ENCODE measurements at places on chromosomes 5 and 9.

- H3K27ac ChIP-seq = no peak overlapping the region
- peak; percentile 66 for DNase-seq
- H3K36me3 ChIP-seq = no peaks in the 10 kb centered on the region
- H3K4me1 ChIP-seq = peaks cover 32% of the 10 kb centered on the region
- H3K4me3 ChIP-seq = peak overlapping the region; percentile 78
Observed at GRCh38 chr9:111896942-111897600, 457 bp downstream of the UGCG start.

GRCh38 chr5:54463713-54464112 is 8.2 kb downstream of the HSPB3 start:
- DNase-seq = no peak
- H3K36me3 ChIP-seq = no peaks in the 10 kb centered on the region
- H3K27ac ChIP-seq = no peak overlapping the region
- no peaks in the 10 kb centered on the region for H3K27me3 ChIP-seq
- H3K4me1 ChIP-seq = peaks cover 6% of the 10 kb centered on the region

GRCh38 chr5:123035360-123035917 is 1.1 kb downstream of the PPIC start:
- H3K27ac ChIP-seq = peak overlapping the region; percentile 2
- H3K4me3 ChIP-seq = peak overlapping the region; percentile 87
- no peaks in the 10 kb centered on the region for H3K36me3 ChIP-seq

DNA sequence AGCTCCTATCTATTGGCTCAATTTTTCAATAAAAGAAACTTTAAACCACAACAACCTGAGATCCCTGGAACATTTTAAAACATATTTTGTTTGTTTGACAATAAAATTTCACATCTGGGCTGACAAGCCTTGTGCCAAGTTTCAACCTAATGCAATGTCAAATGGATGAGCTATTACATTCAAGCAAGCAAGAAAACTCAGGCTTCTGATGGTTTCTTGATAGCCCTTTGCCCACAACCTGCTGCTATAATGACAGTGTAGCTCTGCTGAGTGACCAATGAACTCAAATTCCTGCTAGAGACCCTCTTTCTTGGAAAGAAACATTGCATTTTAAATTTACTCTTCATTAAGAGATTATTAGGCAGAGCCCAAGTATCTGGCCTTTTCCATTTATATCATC is 472.9 kb downstream of the ARHGEF28 start:
- H3K4me1 ChIP-seq = peaks cover 9% of the 10 kb centered on the region
- no peak for DNase-seq
- H3K36me3 ChIP-seq = no peaks in the 10 kb centered on the region
- H3K4me3 ChIP-seq = no peak overlapping the region
- no peak overlapping the region for H3K27ac ChIP-seq
- H3K27me3 ChIP-seq = no peaks in the 10 kb centered on the region

DNA sequence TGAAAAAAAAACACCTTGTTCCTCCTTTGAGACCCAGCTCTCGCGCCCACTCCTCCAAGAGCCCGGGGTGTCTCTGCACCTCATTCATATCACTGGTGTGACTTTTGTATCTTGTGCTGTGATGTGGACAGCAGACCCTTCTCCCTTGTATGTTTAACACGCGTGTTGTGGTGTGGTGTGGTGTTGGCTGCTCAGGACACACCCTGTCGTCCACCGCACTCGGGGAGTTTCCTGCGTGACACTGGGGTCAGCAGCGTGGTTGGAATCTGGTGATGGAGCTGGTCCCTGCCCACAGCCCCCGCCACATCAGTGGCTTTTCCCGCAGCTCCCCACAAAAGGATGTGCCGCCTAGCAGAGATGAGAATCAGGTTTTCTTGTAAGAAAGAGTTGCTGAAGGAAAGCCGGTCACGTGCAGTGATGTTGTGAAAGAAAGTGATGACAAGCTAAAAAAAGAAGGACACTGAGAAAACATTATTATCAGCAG is 61.5 kb downstream of the TENT4A start:
- no peaks in the 10 kb centered on the region for H3K4me1 ChIP-seq
- no peaks in the 10 kb centered on the region for H3K36me3 ChIP-seq
- H3K27me3 ChIP-seq = no peaks in the 10 kb centered on the region
- H3K27ac ChIP-seq = no peak overlapping the region
- H3K4me3 ChIP-seq = no peak overlapping the region

DNA sequence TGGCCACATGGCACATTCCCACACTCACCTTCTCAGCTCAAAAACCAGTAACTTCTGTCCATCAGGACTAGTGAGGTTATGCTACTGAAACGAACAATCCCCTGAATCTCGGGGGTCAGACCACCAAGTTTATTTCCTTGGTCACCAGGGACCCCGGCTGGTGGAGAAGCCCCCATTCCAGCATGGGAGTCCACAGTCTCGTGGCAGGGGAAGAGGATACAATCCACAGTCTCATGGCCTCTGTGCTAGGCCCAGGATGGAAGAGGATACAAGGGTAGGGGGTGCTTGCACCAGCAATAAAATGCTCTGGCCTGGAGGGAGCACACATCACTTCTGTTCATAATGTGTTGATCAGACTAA is 7.4 kb upstream of the CARD19 start:
- no peak overlapping the region for H3K4me3 ChIP-seq
- H3K36me3 ChIP-seq = no peaks in the 10 kb centered on the region
- no peak for DNase-seq

- H3K27me3 ChIP-seq = no peaks in the 10 kb centered on the region
- DNase-seq = no peak
- H3K36me3 ChIP-seq = no peaks in the 10 kb centered on the region
- no peak overlapping the region for H3K4me3 ChIP-seq
- no peaks in the 10 kb centered on the region for H3K4me1 ChIP-seq
Observed at GRCh38 chr9:111740739-111741138, 54.0 kb downstream of the SHOC1 start.

DNA sequence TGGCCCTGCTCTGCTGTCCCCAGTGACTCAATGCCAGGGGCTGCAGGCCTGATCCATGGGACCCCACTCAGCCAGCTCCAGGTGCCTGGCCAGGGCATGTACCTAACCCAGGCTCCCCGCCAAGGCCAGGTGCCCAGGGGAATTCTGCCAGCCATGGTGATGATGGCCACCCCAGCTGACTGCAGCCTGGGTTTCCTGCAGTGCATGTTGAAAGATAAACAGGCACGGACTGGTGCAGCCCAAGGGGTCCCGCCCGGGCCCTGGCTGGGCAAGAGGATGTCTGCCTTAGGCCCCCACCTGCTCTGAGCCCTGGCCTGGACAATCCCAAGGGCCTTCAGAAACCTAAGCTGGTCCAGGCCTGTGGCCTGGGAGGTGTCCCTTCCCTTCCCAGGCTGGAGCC is 1.2 kb downstream of the ABCA2 start:
- peaks cover 20% of the 10 kb centered on the region for H3K4me1 ChIP-seq
- DNase-seq = no peak
- peaks cover 1% of the 10 kb centered on the region for H3K36me3 ChIP-seq
- H3K27ac ChIP-seq = no peak overlapping the region

GRCh38 chr5:66643387-66643786 is 47.2 kb downstream of the MAST4 start:
- no peak overlapping the region for H3K27ac ChIP-seq
- H3K36me3 ChIP-seq = no peaks in the 10 kb centered on the region
- no peaks in the 10 kb centered on the region for H3K4me1 ChIP-seq
- no peak for DNase-seq

- peak; percentile 71 for DNase-seq
- H3K27me3 ChIP-seq = no peaks in the 10 kb centered on the region
- H3K36me3 ChIP-seq = no peaks in the 10 kb centered on the region
- H3K27ac ChIP-seq = peak overlapping the region; percentile 56
- no peak overlapping the region for H3K4me3 ChIP-seq
- H3K4me1 ChIP-seq = peaks cover 53% of the 10 kb centered on the region
Observed at GRCh38 chr5:39437467-39437866, 12.7 kb upstream of the DAB2 start.

GRCh38 chr9:75360252-75360651 is 271.9 kb downstream of the OSTF1 start:
- H3K4me3 ChIP-seq = no peak overlapping the region
- no peaks in the 10 kb centered on the region for H3K36me3 ChIP-seq
- H3K4me1 ChIP-seq = no peaks in the 10 kb centered on the region
- DNase-seq = no peak
- H3K27me3 ChIP-seq = no peaks in the 10 kb centered on the region

DNA sequence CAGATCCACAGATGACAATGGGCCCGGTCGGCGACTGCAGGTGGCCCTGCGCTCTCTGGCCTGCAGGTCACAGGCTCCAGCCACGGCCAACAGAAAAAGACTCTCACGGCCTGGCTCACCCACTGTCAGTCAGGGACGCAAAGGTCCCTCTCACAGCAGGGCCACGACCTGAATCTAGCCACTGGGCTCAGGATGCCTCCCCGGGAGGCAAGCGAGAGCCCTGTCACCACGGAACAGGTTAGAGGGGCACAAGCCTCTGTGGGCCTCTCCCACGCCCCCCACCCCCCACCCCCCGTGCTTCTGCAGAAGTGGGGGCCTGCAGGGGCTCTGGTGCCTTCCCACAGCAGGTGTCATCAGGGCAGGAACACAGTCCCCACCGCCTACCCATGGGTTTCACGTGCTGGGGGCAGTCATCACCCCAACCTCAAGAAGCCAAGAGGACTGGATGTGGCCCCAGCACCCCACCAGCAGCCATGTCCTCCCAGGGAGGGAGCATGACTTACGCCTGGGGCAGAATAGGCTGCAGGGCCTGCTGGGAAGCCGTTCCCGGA is 17.3 kb upstream of the EGFL7 start:
- no peak overlapping the region for H3K27ac ChIP-seq
- H3K27me3 ChIP-seq = no peaks in the 10 kb centered on the region
- H3K4me1 ChIP-seq = peaks cover 13% of the 10 kb centered on the region

DNA sequence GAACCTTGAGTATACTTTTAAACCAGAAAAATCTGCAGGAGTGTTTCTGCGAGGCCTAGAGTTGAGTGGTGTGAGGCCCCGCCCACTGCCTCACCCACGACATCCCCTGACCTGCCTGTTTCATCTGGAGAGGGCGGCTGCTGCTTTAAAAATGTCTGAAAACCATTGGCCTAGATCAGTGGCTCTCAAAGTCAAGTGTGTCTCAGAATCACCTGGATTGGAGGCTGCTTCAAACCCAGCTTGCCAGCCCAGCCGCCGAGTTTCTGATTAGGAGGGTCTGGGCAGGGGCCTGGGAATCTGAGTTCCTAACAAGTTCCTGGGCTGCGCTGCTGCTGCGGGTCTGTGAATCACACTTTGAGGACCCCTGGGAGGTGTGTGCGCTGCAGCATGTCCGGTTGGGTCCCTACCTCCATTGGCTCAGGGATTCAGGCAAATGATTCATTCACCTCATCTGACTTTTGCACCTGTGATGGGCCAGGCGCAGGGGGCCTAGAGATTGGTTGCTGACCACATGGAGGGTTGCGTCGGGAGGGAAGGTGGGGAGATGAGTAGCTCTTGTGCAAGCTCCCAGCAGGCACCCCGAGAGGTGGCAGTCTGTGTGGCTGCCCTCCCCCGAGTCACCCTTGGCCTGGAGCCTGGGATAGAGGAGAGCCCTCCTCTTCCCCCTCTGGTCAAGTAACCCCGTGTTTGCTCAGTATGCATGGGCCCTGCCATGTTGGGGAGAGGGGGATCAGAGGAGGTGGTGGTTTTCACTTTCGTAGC is 27.6 kb upstream of the HMCN2 start:
- no peaks in the 10 kb centered on the region for H3K36me3 ChIP-seq
- no peaks in the 10 kb centered on the region for H3K4me1 ChIP-seq
- no peak overlapping the region for H3K27ac ChIP-seq
- no peak overlapping the region for H3K4me3 ChIP-seq
- no peak for DNase-seq

GRCh38 chr9:73061146-73061545 is 90.5 kb upstream of the ANXA1 start:
- no peaks in the 10 kb centered on the region for H3K36me3 ChIP-seq
- H3K27ac ChIP-seq = no peak overlapping the region
- H3K4me3 ChIP-seq = no peak overlapping the region

DNA sequence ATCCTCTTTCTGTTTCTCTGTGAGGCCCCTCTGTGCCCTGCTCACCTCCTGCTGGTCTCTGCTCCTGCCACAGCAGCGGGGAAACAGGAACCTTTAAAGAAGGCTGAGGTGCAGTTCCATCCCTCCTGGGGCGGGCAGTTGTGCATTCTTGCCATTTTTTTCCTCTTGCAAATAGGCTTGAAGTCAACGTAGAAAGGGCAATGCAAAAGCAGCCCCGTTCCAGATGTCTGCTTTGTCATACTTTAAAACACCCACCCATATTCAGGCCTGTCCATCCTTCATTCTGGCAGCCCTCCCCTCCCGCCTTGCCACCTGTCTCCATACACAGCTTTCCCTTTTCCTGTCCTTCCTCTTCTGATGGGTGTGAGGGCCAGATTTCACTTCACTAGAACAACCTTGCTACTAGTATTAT is 65.4 kb upstream of the KLF9 start:
- no peaks in the 10 kb centered on the region for H3K4me1 ChIP-seq
- DNase-seq = no peak
- H3K27ac ChIP-seq = no peak overlapping the region
- no peak overlapping the region for H3K4me3 ChIP-seq

DNA sequence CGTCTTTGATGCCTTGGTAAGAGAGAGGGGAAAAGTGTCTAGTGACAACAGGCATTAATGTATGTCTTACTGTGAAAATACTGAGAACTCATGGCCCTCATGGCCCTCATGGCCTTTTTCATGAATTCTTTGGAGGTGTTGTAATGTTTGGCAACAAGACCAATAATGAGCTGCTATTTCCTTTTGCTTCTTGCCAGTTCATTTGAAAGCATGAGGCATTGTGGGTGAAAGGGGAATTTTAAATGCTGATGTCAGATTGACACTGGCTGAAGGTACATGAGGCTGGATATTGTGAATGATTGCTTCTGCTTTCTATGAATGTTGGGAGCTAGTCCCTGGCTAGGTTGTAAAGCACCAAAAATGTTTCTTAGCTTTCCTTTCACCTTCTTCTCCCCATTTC is 79.2 kb downstream of the DOCK2 start:
- DNase-seq = no peak
- no peak overlapping the region for H3K4me3 ChIP-seq
- H3K27me3 ChIP-seq = no peaks in the 10 kb centered on the region
- no peak overlapping the region for H3K27ac ChIP-seq
- H3K36me3 ChIP-seq = no peaks in the 10 kb centered on the region

- no peaks in the 10 kb centered on the region for H3K36me3 ChIP-seq
- no peak overlapping the region for H3K4me3 ChIP-seq
- H3K4me1 ChIP-seq = no peaks in the 10 kb centered on the region
- DNase-seq = no peak
Observed at GRCh38 chr5:159149085-159149484, 49.4 kb upstream of the EBF1 start.

DNA sequence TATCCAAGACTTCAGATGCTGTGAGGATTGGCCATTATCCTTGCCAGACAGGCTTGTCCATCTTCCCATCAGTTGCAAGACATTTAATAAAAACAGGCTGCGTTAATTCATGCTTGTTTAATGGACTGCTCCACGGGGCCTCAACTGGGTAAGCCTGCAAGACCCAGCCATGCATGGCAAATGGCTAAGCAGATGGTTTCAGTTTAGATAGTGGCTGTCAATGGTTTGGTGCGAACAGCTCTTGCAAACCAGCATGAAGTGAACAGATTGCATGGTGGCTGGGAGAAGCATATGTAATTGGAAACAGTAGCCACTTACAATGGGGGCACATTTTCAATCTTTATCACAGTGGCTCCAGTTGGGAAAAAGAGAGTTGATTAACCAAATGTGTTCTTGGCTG is 628.2 kb upstream of the KLF4 start:
- no peaks in the 10 kb centered on the region for H3K36me3 ChIP-seq
- H3K4me1 ChIP-seq = peaks cover 7% of the 10 kb centered on the region
- H3K27me3 ChIP-seq = no peaks in the 10 kb centered on the region
- no peak overlapping the region for H3K27ac ChIP-seq
- no peak overlapping the region for H3K4me3 ChIP-seq
